Skeletal muscle tissue (tissue), 5 donors: ENCODE measurements at places on chromosomes 13 and 19. TPM values are rescaled to one million over a fixed set of nuclear protein-coding genes. Genes with fewer than 3 reads are reported as not detected.

The ADAMTSL5 gene
- total RNA-seq, result 3.1 TPM

The CEACAM5 gene
- total RNA-seq, result not detected

The SSC5D gene
- total RNA-seq, result 17.7 TPM

The SRRM5 gene
- total RNA-seq, result not detected

The CABP5 gene
- not detected for total RNA-seq

The CEACAM20 gene
- total RNA-seq, result not detected

The MAST1 gene
- not detected for total RNA-seq

The IL4I1 gene
- total RNA-seq, result 0.52 TPM

The ECSIT gene
- 43.8 TPM for total RNA-seq

The IZUMO4 gene
- 2.1 TPM for total RNA-seq

The PLPP2 gene
- total RNA-seq, result 1.0 TPM

The SCN1B gene
- 1.6 TPM for total RNA-seq

The ONECUT3 gene
- total RNA-seq, result not detected

The FCER2 gene
- under 0.01 TPM for total RNA-seq

The SMIM44 gene
- total RNA-seq, result not detected

The SLC5A5 gene
- total RNA-seq, result not detected

The PSG5 gene
- total RNA-seq, result not detected

The GJB2 gene
- total RNA-seq, result 1.0 TPM

The IGFL1 gene
- not detected for total RNA-seq

The C19orf85 gene
- total RNA-seq, result not detected

The TGFBR3L gene
- 1.6 TPM for total RNA-seq

The ZNF761 gene
- total RNA-seq, result 4.2 TPM

The DYRK1B gene
- total RNA-seq, result 25.1 TPM

The FRY gene
- 59.0 TPM for total RNA-seq

The ADGRE3 gene
- not detected for total RNA-seq

The TTC9B gene
- total RNA-seq, result not detected

The ENOX1 gene
- 11.5 TPM for total RNA-seq

The CEACAM7 gene
- not detected for total RNA-seq

The CYP4F8 gene
- total RNA-seq, result not detected

The SLITRK1 gene
- 0.52 TPM for total RNA-seq

The ZNF415 gene
- 3.7 TPM for total RNA-seq

The GPR4 gene
- 0.52 TPM for total RNA-seq

The LRRC4B gene
- total RNA-seq, result 5.2 TPM

The ASF1B gene
- 3.7 TPM for total RNA-seq

The ZNF221 gene
- 6.3 TPM for total RNA-seq

The ZNF91 gene
- total RNA-seq, result 40.7 TPM

The NKPD1 gene
- total RNA-seq, result not detected

The PSG2 gene
- total RNA-seq, result not detected

The MCF2L gene
- 18.3 TPM for total RNA-seq

The IGLON5 gene
- not detected for total RNA-seq

The ZNF222 gene
- 5.7 TPM for total RNA-seq
